Activated T-helper 1 cell treated with anti-CD3 and anti-CD28 coated beads, Interleukin-12 subunit alpha, Interleukin-12 subunit beta, Interleukin-2, Interleukin-4 antibody, amounts not matched to agents 30 ng/mL and 10 ng/mL and 1 ng/mL, durations not matched to agents 14 hours and 24 hours and 36 hours (primary cell): ENCODE measurements at places on chromosomes 3 and 15.

GRCh38 chr15:51798281-51798680, 31.2 kb upstream of the TMOD3 start:
- H3K4me3 ChIP-seq: no peak overlapping the region
- DNase-seq: no peak
- H3K27ac ChIP-seq: no peak overlapping the region
- peaks cover 3% of the 10 kb centered on the region for H3K36me3 ChIP-seq
- H3K4me1 ChIP-seq: peaks cover 10% of the 10 kb centered on the region
- H3K27me3 ChIP-seq: peaks cover 2% of the 10 kb centered on the region

- peaks cover 6% of the 10 kb centered on the region for H3K27me3 ChIP-seq
- no peaks in the 10 kb centered on the region for H3K4me1 ChIP-seq
- H3K4me3 ChIP-seq: no peak overlapping the region
- no peak overlapping the region for H3K27ac ChIP-seq
Measured at GRCh38 chr15:98147415-98147814, 186.9 kb downstream of the ARRDC4 start.

- no peaks in the 10 kb centered on the region for H3K4me1 ChIP-seq
- DNase-seq: no peak
- no peaks in the 10 kb centered on the region for H3K27me3 ChIP-seq
- no peak overlapping the region for H3K27ac ChIP-seq
- H3K4me3 ChIP-seq: no peak overlapping the region
- H3K36me3 ChIP-seq: no peaks in the 10 kb centered on the region
Measured at GRCh38 chr15:95346721-95347475, 983.6 kb upstream of the NR2F2 start.

- H3K36me3 ChIP-seq: no peaks in the 10 kb centered on the region
- no peak overlapping the region for H3K27ac ChIP-seq
- peaks cover 23% of the 10 kb centered on the region for H3K27me3 ChIP-seq
- no peaks in the 10 kb centered on the region for H3K4me1 ChIP-seq
- DNase-seq: no peak
- H3K4me3 ChIP-seq: no peak overlapping the region
Measured at GRCh38 chr3:170555329-170555728, 30.5 kb downstream of the SLC7A14 start.

- H3K27me3 ChIP-seq: peaks cover 4% of the 10 kb centered on the region
- H3K4me3 ChIP-seq: peak overlapping the region; percentile 56
Measured at GRCh38 chr3:30347679-30348216, 258.7 kb upstream of the TGFBR2 start.

GRCh38 chr3:141875893-141876380, 506 bp upstream of the ATP1B3 start:
- H3K36me3 ChIP-seq: peaks cover 20% of the 10 kb centered on the region
- peaks cover 2% of the 10 kb centered on the region for H3K27me3 ChIP-seq

DNA sequence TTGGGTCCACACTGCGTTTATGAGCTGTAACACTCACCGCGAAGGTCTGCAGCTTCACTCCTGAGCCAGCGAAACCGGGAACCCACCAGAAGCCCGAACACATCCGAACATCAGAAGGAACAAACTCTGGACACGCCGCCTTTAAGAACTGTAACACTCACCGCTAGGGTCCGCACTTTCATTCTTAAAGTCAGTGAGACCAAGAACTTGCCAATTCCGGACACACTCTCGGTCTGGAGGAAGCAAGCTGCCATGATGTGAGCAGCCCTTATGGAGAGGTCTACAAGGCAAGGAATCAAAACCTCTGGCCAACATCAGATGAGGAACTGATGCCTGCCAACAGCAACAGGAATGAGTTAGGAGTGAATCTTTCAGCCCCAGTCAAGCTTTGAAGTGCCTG, 62.9 kb downstream of the SLC28A2 start:
- no peaks in the 10 kb centered on the region for H3K4me1 ChIP-seq
- no peak overlapping the region for H3K27ac ChIP-seq
- DNase-seq: no peak
- H3K27me3 ChIP-seq: peaks cover 4% of the 10 kb centered on the region
- no peak overlapping the region for H3K4me3 ChIP-seq
- H3K36me3 ChIP-seq: no peaks in the 10 kb centered on the region

GRCh38 chr3:156577736-156578135, 22.8 kb upstream of the SSR3 start:
- no peaks in the 10 kb centered on the region for H3K36me3 ChIP-seq
- no peak overlapping the region for H3K4me3 ChIP-seq
- H3K27ac ChIP-seq: no peak overlapping the region
- no peak for DNase-seq
- peaks cover 46% of the 10 kb centered on the region for H3K27me3 ChIP-seq

- H3K27me3 ChIP-seq: no peaks in the 10 kb centered on the region
- no peak for DNase-seq
- H3K27ac ChIP-seq: peak overlapping the region; percentile 71
- H3K4me1 ChIP-seq: peaks cover 33% of the 10 kb centered on the region
- H3K36me3 ChIP-seq: peaks cover 46% of the 10 kb centered on the region
Measured at GRCh38 chr15:67181221-67181639, 73.2 kb downstream of the AAGAB start.

DNA sequence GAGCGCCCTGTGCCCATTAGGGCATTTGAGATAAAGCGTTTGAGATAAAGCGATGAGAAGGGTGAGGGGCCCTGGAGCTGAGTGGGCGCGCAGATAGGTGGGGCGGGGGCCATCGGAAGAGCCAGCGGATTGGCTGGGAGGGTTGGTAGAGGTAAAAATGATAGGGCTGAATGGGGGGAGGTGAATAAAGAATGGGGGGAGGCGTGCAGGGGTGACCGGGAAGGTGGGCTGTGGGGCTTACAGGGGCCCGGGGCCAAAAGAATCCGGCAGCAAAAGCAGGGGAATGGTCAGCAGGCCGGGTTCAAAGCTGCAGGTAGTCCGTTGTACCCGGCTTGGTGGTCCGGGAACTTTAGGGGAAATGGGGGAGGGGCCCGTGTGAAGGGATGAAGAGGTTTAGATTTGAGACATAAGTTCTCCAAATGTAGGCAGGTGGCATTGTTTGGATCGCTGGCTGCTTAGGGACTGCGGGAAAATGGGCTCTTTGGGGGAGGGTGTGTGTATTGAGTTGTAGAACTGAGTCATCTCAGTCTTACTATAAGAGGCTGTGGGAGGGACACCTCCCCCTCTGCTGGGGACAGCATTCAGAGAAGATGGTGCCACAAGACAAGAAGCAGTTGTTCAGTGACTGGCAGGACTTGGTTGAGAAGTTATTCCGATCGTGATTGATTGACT, 610 bp downstream of the ARID3B start:
- peak overlapping the region; percentile 90 for H3K27ac ChIP-seq
- DNase-seq: peak; percentile 68
- peaks cover 40% of the 10 kb centered on the region for H3K36me3 ChIP-seq
- H3K4me3 ChIP-seq: peak overlapping the region; percentile 94
- H3K27me3 ChIP-seq: no peaks in the 10 kb centered on the region
- peaks cover 63% of the 10 kb centered on the region for H3K4me1 ChIP-seq

DNA sequence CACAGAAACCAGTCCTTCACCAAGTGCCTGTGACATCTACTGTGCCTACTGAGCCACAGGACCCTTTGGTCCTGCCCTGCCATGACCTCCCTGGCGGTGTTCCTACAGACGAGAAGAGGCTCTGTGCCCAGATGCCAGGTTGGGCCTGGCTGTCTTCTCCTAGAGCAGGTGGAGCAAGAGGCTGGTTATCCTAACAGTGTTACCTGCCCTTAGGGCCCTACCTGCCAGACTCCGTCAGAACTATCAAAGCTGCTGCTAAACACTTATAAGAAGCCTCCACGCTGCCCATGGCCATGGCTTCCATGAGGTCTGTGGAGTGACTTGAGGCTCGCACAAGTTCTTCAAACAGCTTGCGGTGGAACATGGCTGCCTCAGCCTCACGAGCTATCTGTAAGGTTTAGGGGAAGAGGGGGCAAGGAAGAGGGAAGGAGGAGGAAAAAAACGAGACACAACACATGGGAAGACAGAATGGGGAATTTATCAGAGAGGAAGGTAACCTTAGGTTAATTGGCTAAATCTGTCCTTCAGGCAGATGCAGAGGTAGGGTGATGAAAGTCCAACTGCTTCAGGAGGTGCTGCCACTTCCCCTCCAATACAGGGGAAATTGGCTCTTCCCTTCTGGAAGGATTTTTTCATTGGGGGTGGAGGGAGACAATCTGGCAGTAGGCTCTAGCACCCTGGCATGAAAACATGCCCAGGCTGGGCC, 5.4 kb upstream of the GRAMD2A start:
- H3K36me3 ChIP-seq: peaks cover 80% of the 10 kb centered on the region
- H3K4me3 ChIP-seq: no peak overlapping the region
- H3K27me3 ChIP-seq: peaks cover 3% of the 10 kb centered on the region

DNA sequence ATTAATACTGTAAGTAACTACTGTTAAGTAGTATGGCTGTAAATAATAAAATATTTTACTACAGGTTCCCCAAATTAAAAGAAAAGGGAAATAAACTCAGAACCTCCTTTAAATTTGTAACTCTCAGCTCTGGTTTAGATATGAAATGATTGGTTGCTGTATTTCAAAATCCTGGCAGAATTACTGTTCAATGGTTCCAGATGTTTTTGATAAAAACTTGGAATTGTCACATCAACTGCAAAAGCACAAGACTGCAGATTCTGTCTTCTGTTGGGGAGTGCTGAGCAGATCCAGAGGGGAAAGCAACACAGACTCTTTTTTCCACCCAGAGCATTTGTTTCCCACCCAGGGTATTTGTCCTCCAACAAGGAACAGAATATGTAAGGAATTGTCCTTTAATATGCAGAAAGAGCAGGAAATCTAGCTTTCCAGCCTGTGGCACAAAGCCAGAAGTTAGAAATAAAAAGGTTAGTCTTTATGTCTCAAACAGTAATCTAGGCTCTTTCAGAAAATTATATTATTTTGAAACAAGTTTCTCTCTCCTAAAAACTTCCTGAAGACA, 178.1 kb downstream of the KLHL25 start:
- H3K4me3 ChIP-seq: no peak overlapping the region
- DNase-seq: no peak
- peaks cover 17% of the 10 kb centered on the region for H3K4me1 ChIP-seq
- H3K36me3 ChIP-seq: peaks cover 5% of the 10 kb centered on the region
- no peak overlapping the region for H3K27ac ChIP-seq

GRCh38 chr15:92006186-92007028, 152.9 kb downstream of the SLCO3A1 start:
- H3K4me1 ChIP-seq: peaks cover 30% of the 10 kb centered on the region
- H3K36me3 ChIP-seq: no peaks in the 10 kb centered on the region
- H3K27ac ChIP-seq: no peak overlapping the region
- no peak for DNase-seq

DNA sequence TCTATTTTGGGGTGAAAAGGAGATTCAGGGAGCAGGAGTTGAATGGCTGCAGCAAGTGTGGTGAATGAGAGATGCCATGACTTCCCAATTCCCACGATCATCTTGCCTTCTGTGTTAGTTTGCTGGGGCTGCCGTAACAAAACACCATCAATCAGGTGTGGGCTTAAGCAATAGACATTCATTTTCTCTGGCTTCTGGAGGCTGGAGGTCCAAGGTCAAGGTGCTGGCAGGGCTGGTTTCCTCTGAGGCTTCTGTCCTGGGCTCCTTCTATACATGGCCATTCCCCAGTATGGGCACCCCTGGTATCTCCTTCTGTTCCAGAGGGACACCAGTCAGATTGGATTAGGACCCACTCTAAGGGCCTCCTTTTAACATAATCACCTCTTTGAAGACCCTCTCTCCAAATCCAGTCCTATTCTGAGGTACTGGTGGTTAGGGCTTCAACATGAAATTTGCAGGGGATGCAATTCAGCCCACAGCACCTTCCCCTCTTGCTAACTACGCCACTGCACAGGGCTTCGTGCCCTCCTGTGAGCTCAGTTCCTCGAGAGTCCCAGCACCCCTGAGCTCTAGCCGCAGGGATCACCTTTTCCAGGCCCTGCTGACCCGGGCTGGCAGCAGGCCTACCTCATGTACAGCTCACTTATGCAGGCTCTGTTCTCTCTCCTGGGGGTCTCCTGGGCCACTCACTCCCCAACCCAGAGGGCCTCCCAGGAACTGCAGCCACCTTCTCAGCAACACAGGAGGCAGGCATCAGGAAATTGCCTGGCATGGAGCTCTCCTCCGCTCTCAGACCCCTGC, 37.3 kb upstream of the SLC6A11 start:
- no peak overlapping the region for H3K27ac ChIP-seq
- peaks cover 10% of the 10 kb centered on the region for H3K27me3 ChIP-seq
- H3K36me3 ChIP-seq: no peaks in the 10 kb centered on the region
- no peak overlapping the region for H3K4me3 ChIP-seq
- DNase-seq: no peak

GRCh38 chr3:194808640-194809097, 123.0 kb downstream of the FAM43A start:
- H3K27me3 ChIP-seq: peaks cover 17% of the 10 kb centered on the region
- no peaks in the 10 kb centered on the region for H3K4me1 ChIP-seq
- H3K27ac ChIP-seq: no peak overlapping the region
- no peaks in the 10 kb centered on the region for H3K36me3 ChIP-seq

GRCh38 chr3:72275331-72275751, 490.4 kb upstream of the PROK2 start:
- H3K36me3 ChIP-seq: no peaks in the 10 kb centered on the region
- no peak overlapping the region for H3K4me3 ChIP-seq
- no peak overlapping the region for H3K27ac ChIP-seq
- peaks cover 26% of the 10 kb centered on the region for H3K4me1 ChIP-seq
- no peak for DNase-seq

DNA sequence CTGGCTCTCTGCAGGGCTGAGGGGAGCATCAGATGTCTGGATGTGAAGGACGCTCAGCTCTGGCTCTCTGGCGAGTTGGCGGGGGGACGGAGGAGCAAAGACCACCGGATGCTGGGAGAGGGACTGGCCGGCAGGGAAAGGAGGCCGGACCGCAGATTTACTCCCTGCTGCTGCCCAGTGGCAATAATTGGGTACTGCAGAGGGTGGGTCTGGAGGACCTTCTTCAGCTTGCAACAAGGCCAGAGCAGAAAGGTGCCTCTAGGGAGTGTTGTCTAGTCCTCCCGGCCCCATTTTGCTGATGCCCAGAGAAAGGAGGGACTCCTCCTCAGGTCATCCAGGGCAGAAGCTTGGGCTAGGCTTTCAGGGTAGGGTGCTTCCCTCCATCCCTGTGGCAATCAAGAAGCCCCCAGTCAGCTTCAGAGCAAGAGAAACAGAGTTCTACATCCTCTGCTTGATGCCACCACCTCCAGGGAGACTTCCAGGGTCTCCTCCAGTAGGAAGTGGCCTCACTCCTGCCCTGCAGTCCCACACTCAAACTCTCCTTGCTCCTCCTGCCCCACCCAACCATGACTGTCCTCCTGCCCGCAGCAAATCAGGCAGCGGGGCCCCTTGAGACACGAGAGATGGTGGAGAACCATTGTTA, 20.3 kb upstream of the CSPG4 start:
- H3K27me3 ChIP-seq: peaks cover 21% of the 10 kb centered on the region
- peaks cover 5% of the 10 kb centered on the region for H3K4me1 ChIP-seq
- no peak overlapping the region for H3K27ac ChIP-seq

GRCh38 chr3:195768831-195769303, 42.9 kb downstream of the MUC4 start:
- no peak overlapping the region for H3K4me3 ChIP-seq
- H3K36me3 ChIP-seq: no peaks in the 10 kb centered on the region
